ENCODE measurements at places on chromosomes 7 and 10.
A peak's percentile ranks its signal among the peaks of the same experiment; 100 is the strongest.

DNA sequence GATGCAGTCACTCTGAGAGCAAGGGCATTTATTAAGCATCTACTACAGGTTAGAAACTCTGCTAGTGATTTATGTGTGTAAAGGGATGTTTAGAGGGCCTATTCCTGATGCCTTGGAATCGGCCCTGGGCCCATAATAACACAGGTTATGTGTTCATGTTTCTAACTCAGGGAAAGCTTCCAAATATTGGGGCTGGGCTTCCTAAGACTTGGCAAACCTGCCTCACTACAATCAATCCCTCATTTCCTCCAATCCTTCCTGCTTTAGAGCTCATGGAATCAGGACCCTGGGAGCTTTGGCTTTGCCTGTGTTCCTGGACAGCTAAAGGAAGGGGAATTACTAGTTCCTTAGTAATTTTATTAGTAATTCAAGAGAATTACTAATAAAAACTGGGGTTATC, 148.8 kb downstream of the HIBADH start:
- DNase-seq, result no peak

- no peak for DNase-seq
Measured at GRCh38 chr10:15059914-15060313, 16.2 kb downstream of the OLAH start.

DNA sequence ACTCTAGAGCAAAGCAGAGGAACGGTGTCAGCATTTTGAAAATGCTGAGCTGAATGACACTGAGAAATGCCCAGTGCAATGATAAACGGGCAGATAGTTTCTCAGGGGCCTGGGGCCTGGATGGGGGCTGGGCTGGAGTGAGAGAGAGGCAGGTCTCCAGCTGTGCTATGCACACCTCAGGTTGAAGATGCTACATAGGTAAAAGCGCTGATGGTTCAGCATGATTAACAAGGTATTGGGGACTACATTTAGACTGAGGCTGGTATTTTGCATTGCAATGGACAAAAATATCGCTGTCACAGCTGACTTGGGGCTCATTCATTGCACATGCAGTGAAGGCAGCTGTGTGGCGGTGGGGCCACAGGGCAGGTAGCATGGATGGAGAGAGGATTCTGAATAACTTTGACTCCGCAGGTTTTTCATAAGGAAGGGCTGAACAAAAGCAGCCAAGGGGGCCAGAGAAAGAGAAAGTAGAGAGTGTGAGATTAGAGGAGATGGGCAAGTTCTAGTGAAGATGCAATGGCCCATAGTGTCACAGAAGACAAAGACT, 290.8 kb upstream of the ZNF32 start:
- DNase-seq, result no peak

DNA sequence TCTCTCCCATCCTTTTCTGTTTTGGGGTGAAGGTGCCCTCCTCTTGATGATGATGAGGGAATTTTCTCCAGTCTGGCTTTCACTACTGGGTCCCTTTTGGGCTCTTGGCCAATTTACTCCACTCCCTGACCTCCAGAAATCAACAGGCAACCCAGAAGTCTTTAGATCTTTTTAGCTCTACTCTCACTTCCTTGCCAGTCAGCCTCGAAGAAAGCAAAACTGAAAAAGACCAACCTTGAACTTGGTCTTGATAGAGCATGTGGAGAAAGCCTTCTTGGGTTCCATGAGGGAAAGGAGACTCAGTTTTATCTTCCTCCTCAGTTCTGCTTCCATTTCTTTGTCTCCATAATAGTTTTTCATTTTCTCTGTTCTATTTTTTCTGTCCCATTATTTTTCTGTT, 91.4 kb upstream of the NPVF start:
- no peak for DNase-seq

DNA sequence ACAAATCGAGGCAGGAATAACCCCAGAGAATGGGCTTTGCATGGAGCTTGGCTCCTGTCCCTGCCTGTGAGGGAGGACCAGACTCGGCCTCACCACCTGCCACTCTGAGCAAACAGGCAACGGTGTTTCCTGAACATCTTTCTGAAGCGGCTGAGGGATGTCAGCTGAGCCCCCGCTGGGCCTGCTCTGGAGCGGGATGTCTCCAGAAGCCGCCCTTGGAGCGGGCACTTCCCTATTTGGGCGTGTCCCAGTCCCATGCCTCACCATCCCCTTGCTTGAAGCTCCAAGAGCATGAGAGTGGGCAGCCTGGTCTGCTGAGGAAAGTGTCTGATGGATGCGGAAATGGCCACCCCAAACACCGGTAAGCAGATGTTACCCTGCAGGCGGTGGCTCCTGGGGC, 10.2 kb downstream of the ALKBH4 start:
- no peak for DNase-seq

- DNase-seq, result no peak
Measured at GRCh38 chr10:31977440-31978155, 49.0 kb upstream of the ARHGAP12 start.

DNA sequence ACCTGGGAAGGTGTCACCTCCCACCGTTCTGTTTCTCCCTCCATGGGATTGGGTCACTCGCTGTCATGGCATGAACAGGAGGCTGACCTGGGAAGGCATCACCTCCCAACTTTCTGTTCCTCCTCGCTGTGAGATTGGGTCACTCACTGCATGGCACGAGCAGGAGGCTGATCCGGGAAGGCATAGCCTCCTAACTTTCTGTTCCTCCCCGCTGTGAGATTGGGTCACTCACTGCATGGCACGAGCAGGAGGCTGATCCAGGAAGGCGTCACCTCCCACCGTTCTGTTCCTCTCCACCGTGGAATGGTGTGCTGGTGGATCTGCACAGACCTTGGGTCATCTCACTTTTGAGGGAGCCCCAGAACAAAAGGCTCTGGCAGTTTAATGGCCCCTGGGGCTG, 239.2 kb upstream of the PRKCQ start:
- DNase-seq, result no peak

DNA sequence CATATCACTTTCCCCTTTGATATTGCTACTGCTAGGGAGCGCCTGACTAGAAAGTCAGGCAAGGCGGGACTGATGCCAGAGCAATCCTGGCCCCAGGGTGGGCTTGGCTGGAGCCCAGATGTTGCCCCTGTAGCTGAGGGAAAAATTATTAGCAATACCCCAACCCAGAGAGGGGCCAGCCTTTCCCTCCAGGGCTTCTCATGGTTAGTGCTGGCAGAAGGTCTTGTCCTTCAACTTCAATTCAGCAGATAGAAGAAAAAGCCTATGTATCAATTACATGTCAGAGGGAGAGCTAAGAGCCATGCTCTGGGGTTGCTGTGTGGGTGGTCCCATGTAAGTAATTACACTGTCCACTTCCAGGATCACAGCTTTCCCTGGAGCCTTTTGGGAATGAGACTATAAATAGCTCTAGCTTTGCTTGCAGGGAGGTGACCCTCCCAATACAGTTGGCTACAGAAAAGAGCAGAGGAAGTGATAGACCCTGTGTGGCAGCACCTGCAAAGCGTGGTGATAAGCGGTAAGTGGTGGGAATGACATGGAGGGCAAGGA, 579.1 kb downstream of the CCSER2 start:
- no peak for DNase-seq

DNA sequence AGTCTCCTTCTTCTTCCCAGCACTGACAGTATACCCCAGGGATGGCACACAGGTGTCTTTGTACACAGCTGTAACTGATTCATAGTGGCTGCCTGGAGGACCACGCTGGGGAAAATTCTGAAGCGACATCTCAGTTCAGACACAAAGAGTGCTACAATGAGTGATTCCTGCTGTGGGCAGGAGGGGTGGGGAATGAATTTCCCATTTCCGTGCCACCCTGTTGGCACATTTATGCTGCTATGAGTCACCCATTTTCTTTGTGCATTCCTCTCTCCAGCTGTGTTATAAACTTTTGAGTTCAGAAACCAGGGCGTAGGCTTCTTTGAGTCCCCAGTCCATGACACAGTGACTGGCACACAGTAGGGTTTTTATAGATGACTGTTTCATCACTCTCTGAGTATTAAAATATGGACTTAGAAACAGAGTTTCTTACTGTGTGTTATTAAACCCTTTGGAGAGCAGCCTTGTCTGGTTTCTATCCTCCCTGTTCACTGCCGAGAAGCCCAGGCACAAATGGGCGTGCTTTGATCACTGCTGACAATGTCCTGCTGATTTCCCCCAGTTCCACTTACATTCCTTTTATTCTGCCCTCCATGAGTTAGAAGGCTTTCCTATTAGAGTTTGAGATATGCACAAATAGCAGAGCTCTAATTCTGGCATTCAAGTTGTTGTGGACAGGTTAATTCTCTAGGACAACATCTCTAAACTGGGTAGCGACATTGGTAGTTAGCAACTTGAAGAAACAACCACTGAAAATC, 24.0 kb upstream of the NPS start:
- no peak for DNase-seq

DNA sequence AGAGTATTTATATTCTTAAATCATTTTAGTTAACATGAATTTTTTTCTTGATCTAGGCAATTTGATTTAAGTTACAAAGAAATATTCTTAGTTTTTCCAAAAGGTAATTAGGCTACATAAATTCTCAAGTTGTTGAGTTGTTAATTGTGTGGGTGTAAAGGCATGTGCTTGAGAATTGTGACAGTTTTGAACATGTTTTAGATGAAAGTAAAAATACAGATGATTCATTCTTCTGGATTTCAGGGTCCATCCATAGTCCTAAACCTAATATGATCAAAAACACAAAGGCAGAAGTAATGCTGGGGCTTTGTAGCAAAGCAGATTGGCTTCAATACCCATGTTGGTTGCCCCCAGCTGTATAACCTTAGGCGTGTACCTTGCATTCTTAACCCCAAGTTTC, 127.9 kb downstream of the CPED1 start:
- DNase-seq, result no peak

DNA sequence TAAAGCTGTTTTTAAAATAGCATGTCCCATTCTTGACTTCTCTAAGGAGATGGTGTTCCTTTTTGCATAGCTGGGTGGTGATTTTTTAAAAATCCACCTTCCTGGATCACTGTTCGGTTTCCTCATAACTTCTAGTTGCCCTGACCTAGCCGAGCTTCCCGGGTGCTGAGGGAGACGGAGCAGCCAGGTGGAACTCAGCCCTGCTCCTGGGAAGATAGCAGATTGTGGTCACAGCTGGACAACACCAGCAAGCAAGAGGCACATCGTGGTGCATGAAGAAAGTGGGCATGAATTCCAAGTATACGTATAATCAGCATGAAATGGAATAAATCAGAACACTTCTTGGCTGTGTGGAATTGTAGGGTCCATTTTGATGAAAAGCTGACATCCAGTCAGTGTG, 73.5 kb upstream of the RSU1 start:
- DNase-seq, result no peak

DNA sequence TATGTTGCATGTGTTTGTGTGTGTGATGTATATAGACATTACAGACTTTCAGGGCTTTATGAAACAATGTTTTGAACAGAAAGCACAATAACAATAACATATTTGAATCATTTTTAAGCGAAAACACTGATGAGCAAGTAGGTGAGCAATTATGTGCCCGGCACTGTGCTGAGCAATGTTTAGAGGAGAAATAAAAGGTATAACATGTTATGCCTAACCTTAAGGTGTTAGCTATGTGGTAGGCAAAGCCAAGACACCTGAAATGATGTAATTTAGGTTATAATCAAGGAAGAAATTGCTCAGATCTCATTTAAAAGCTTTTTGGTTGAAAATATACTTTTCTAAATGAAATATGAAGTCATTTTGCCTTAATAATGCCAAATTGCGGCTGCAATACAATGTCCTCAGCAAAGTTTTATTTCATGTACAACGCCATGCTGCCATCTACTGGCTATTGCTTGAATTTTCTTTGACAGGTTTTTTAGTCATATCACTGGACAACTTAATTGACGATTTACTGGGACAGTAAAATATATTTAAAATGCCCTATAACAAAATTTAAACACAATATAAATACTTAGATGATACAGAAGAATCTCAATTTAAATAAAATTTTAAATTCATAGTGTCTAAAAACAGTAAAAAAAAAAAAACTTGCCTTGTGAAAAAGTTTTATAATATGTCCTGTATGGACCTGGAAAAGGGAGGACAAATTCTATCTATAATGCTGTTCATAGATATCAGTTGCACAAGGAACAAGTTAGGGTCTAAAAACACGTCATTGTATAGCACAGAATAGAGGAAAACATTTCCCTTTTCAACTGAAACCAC, 131.1 kb upstream of the CDK1 start:
- DNase-seq, result peak; percentile 56

DNA sequence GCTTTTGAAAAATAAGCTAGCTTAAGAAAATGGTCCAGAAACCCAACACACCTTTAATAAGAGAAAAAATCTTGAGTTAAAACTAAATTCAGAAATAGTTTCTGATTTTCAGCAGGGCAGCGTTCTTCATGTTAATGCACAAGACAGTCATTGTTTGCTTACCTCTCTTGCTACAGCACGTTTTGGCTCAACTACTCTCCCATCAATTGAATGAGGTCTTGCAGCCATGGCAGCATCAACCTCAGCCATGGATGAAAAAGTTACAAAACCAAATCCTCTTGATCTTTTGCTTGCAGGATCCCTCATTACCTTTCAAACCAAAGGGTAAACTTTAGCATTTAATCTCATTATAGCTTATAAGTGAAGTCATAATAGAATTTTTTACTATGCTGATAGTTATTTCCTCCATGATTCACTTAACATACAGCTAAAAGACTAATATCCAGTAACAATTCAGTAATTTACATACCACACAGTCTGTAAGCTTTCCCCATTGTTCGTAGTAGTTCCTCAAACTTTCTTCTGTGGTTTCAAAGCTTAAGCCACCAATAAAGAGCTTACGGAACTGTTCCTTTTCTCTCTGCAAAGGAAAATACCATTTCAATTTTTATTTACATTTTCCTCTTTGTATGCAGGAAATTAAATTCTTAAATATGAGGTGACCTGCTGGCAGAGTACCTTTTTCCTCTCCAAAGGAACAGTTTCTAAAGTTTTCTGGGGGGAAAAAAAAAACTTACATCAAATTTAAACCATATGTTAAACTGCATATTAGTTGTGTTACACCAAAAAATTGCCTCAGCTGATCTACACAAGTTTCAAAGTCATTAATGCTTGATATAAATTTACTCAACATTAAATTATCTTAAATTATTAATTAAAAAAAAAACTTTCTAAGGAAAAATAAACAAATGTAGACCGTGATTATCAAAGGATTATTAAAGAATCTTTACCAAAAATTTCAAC, 3.1 kb downstream of the HNRNPA2B1 start:
- DNase-seq, result no peak

GRCh38 chr7:112995059-112995824, 91.4 kb downstream of the GPR85 start:
- no peak for DNase-seq

All from colonic mucosa (tissue), 4 donors.